ENCODE measurements at places on chromosomes 12 and 14.

DNA sequence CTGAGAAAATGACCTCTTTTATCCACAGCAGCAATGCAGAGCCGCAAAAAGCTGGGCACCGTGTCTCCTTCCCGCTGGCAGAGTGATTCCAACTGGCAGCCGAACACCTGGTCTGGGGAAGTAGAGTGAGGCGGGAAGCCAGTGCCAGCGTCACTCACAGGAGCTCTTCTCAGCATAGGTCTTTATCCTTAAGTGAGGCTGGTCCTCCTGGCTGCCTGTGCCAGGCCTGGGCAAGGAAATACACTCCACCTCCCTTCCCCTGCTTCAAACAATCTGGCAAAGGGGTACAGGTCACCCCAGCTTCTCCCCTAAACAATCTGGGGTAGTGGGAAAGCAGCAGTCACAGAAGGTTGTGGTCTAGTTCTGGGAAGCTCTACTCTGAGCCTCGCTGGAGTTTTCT, 4.8 kb downstream of the ARHGAP9 start:
- DNase-seq: no peak

DNA sequence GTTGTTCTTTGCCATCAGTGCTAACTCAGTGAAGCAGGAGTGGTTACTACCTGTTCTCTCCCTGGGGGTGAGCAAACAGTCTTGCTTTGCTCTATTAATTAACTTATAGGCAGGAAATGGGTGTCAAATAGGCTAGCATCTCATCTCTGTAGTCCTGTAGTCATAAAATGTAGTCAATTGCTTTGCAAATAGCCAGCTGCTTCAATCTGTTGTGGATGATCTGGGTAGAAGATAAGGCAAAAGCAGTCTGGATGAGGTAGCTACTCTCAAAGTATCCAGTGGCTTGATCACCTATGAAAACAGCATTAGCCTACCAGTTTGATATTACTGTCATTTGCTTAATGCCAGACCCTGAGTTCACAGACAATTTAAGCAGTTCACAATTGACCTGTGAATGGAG, 369.0 kb upstream of the TMTC1 start:
- DNase-seq: no peak

GRCh38 chr12:91109148-91109564, 2.1 kb downstream of the LUM start:
- peak; percentile 1 for DNase-seq

DNA sequence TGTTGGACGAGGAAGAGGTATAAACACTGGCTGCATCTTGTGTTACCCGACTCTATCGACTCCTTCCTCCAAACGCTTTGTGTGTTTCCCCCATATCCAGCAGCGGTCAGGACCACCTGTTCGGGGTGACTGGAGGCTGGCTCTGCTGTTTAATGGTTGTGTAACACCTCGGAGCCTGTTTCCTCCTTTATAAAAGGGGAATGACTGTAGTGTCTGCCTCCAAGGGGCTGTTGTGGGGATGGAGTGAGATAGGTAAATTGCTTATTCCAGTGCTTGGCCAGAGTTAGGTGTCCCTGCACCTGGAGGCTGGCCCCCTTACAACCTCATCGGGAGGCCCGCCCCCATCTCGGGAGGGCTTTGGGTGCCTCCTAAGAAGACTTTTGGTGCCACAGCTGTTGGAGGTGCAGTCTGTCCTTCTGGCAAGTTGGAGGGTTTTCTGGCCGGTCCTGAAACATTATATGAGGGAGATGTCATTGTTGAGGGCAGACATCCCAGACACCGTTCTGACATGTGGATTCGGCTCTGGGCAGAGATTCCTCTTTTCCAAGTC, 1.1 kb downstream of the MLXIP start:
- no peak for DNase-seq

GRCh38 chr12:59010941-59011340, 90.6 kb upstream of the LRIG3 start:
- DNase-seq: no peak

DNA sequence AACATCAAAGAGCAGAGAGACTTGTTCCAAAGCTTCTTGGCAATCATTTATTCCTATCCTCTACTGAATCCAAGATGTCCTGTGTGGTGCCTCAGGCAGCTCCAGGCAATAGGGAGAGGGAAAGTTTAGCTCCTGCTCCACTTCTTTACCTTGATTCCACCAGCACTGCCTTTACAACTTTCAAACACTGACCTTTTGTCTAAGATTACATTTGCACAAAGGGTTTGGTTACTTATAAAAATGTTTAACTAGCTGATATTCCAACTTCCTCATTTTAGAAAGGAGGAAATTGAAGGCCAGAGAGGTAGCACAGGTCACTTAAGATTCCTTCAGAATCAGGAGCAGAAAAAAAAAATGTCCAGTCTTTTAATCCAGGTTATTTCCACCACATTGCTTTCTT, 192.7 kb downstream of the BTG1 start:
- DNase-seq: no peak

DNA sequence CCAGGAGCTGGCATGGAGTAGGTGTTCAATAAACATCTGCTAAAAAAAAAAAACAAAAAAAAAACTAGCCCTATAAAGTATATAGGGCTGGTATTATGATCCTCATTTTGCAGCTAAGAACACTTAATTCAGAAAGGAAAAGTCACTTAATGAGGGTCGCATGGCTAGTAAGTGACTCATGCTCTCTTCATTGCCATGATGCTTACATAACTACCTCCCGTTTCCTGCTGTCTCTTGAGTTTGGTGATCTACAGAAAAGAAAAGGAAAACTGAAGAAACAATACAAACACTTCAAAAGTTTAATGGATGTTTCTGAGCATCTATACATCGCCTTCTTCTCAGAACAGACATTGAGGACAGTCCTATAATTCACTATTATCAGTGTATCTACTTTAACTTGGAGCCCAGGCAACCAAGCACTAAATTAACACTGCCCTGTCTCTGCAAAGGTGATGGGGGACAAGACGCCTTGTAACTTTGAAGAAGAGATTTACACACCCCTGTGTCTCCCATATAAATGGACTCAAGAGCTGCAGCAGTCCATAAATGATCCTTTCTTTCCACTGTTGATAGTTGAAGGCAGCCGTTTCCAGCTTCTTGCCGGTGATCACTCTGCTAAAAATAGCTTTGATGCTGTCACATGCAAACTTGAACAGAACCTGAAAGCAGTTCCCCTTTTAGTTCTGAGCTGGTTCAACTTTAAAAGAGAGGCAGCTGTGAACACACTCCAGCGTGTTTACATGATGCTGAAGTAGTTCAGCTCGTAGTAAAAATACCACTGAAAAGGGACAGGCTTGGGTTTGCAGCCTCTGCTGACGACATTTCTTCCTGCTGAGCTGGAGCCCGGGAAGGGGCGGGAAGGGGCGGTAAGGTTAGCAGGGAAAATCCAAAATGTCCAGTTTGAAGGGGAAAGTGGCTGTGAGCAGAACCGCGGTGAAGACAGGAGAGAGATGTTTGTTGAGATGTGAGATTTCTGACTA, 113.3 kb downstream of the FOXN3 start:
- no peak for DNase-seq

DNA sequence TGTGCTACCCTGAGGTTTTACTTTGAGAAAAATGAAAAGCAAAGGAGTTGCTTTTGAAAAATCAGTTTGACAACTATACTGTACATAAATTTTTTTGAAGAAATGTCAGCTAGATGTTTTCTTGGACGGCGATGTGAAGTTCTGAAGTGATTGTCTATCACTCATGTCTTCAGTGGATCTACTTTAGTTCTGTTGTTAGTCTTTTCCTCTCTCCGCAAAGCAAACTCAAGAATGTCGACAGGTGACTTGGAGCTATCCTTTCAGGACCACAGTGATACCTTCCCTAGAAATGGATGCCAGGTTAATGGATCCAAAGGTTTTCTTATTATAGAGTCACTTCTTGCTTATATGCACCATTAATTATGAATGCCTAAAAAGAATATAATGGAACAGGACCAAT, 1.2 kb downstream of the PTPRO start:
- no peak for DNase-seq

DNA sequence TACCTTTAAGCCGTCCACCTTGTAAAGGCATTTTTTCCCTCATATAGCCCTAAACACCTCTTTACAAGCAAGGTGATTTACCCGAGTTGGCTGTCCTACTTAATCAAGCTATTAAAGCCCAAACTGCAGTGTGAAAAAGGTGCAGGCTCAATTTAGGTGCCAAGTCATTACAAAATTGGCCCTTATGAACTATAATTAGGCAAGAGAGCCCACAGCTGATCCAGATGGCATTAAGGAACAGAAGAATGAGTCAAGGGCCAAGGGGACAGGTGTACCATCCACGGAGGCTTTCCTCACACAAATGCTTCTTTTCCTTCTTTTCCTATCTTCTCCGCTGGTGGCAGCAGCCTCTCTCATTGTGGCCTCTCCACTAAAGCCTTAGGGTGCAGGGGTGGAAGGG, 90.5 kb downstream of the TTC8 start:
- no peak for DNase-seq

- DNase-seq: no peak
Observed at GRCh38 chr14:79947440-79948054, 263.8 kb downstream of the DIO2 start.

DNA sequence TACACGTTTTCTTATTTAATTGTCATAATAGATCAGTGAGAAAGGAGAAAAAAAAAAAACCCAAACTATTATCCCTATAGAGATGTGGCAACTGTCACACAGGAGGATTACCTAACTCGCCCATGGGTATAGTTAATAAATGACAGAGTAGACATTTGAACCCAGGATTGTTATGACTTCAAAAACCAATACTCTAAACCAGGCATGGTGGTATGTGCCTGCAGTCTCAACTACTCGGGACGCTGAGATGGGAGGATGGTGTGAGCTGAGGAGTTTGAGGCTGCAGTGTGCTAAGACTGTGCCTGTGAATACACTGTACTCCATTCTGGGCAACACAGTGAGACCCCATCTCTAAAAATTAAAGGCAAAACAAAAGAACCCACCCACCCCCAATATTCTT, 114.5 kb downstream of the DENND5B start:
- no peak for DNase-seq

GRCh38 chr12:72189266-72189665, 82.9 kb upstream of the TRHDE start:
- no peak for DNase-seq

GRCh38 chr14:95121911-95122620, 35.3 kb downstream of the DICER1 start:
- no peak for DNase-seq

DNA sequence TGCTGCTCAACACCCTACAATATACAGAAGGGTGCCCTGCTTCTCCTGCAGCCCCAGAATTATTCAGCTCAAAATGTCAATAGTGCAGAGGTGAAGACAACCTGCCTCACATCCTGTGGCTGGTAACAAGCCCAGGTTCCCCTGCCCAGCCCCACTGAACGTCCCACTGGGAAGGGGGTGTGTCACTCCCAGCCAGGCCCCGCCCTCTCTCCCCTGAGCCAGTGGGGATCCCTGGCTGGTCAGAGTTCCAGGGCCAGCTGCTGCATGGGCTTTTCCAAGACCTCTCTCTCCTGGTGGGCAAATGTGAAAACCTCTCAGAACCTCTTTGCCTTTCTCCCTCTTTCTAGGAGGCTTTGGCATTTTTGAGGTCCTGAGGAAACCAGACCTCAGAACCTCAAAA, 13.7 kb upstream of the LHX5 start:
- DNase-seq: no peak

GRCh38 chr14:104882325-104882973, 17.4 kb downstream of the CEP170B start:
- no peak for DNase-seq

DNA sequence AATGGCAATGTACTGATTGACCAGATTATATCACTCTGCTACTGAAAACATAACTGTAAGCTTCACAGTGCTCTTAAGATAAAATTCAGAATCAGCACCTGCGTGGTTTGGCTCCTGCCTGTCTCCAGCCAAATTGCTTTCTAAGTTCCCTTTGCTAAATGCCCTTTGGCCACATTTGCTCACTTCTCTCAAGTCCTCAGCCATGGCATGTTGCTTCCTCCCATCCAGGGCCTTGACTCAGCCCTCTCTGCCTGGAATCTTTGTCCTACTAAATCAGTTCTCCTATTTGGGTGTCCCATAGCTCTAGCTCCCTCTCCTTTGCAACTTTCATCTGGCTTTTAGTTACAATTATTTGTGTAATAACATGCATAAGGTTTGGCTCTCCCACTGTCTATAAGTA, 71.4 kb downstream of the KCNK10 start:
- DNase-seq: no peak

DNA sequence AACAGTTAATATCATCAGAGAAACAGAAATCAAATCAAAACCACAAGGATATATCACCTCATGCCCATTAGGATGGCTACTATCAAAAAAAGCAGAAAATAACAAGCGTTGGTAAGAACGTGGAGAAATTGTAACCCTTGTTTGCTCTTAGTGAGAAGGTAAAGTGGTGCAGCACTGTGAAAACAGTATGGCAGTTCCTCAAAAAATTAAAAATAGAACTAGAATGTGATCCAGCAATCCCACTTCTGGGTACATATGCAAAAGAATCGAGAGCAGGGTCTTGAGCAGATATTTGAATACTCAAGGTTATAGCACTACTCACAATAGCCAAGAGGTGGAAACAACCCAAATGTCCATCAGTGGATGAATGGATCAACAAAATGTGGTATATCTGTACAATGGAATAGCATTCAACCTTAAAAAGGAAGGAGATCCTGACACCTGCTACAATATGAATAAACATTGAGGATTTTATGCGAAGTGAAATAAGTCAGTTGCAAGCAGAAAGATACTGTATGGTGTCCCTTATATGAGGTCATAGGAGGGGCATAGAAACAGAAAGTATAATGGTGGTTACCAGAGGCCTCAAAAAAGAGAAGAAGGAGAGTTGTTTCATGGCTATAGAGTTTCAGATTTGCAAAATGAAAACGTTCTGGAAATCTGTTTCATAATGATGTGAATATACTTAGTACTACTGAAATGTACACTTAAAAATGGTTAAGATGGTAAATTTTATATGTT, 131.0 kb upstream of the EEA1 start:
- no peak for DNase-seq

- no peak for DNase-seq
Observed at GRCh38 chr12:71158361-71158882, 623 bp upstream of the TSPAN8 start.

DNA sequence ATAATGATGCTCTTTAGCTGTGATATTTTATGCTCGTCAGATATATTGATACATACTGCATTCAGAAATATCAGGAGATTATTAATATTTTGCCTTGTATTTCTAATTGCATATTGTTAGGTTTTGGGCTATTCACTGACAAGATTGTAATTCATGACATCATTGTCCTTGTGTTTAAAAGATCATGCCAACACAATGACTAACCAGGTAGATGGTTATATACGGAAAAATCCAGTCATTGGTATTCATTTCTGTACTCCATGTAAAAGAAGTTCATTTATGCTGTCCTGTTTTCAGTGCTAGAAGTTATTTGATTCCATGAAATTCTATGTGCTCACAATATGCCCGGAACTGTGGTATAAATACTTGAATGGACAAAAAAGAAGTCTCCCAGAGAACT, 107.5 kb downstream of the KITLG start:
- no peak for DNase-seq

GRCh38 chr12:68422956-68423574, 90.9 kb upstream of the MDM1 start:
- no peak for DNase-seq

- DNase-seq: no peak
Observed at GRCh38 chr12:64835901-64836300, 11.5 kb downstream of the TBC1D30 start.

- no peak for DNase-seq
Observed at GRCh38 chr14:99966912-99967311, 98.3 kb upstream of the EVL start.

GRCh38 chr14:85921241-85921640, 391.3 kb downstream of the FLRT2 start:
- DNase-seq: no peak

GRCh38 chr12:56157201-56158028, 744 bp upstream of the MYL6 start:
- DNase-seq: peak; percentile 18

- no peak for DNase-seq
Observed at GRCh38 chr12:59491877-59492276, 104.0 kb upstream of the SLC16A7 start.

All from activated naive CD4-positive, alpha-beta T cell (primary cell).